ENCODE measurements at places on chromosomes 6 and 20. TPM values are rescaled to one million over a fixed set of nuclear protein-coding genes. Genes with fewer than 3 reads are reported as not detected.

- no peaks in the 10 kb centered on the region for H3K27me3 ChIP-seq
- DNase-seq = no peak
- no peaks in the 10 kb centered on the region for H3K4me1 ChIP-seq
- no peaks in the 10 kb centered on the region for H3K36me3 ChIP-seq
These were observed 13.4 kb upstream of the HIVEP2 start for GRCh38 chr6:142958343-142958742.

DNA sequence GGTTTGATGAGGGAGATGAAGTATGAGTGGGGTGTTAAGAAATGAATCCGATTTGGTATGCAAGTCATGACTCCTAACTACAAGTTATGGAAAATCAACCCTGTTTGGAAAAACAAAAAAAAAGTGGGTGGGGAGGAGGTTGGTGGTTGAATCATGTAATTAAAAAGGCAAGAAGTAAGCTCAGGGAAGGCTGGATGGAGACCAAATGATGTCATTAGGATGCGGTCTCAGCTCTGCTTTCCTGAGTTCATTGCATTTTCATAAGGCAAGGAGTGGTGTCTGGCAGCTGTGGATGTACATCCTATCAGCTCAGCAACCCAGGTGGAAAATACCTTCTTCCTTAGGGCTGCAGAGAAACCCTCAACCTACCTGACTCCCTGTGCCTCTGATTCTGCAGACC, 60.4 kb upstream of the AKAP12 start:
- peaks cover 4% of the 10 kb centered on the region for H3K27me3 ChIP-seq
- H3K27ac ChIP-seq = no peak overlapping the region
- H3K36me3 ChIP-seq = no peaks in the 10 kb centered on the region
- H3K4me1 ChIP-seq = no peaks in the 10 kb centered on the region

GRCh38 chr6:158903801-158904200, 84.6 kb upstream of the EZR start:
- no peak overlapping the region for H3K27ac ChIP-seq
- H3K4me3 ChIP-seq = no peak overlapping the region
- no peaks in the 10 kb centered on the region for H3K36me3 ChIP-seq

GRCh38 chr6:128807577-128807976, 75.4 kb upstream of the LAMA2 start:
- H3K27ac ChIP-seq = no peak overlapping the region
- H3K4me1 ChIP-seq = no peaks in the 10 kb centered on the region
- no peaks in the 10 kb centered on the region for H3K27me3 ChIP-seq
- no peak overlapping the region for H3K4me3 ChIP-seq
- no peak for DNase-seq

GRCh38 chr20:46701057-46701456, 8.4 kb upstream of the SLC2A10 start:
- DNase-seq = no peak
- H3K36me3 ChIP-seq = no peaks in the 10 kb centered on the region
- H3K4me1 ChIP-seq = no peaks in the 10 kb centered on the region
- H3K27ac ChIP-seq = no peak overlapping the region

GRCh38 chr6:136782021-136782770, 10.1 kb downstream of the MAP3K5 start:
- DNase-seq = no peak
- H3K36me3 ChIP-seq = no peaks in the 10 kb centered on the region
- H3K4me3 ChIP-seq = no peak overlapping the region
- H3K27ac ChIP-seq = no peak overlapping the region

DNA sequence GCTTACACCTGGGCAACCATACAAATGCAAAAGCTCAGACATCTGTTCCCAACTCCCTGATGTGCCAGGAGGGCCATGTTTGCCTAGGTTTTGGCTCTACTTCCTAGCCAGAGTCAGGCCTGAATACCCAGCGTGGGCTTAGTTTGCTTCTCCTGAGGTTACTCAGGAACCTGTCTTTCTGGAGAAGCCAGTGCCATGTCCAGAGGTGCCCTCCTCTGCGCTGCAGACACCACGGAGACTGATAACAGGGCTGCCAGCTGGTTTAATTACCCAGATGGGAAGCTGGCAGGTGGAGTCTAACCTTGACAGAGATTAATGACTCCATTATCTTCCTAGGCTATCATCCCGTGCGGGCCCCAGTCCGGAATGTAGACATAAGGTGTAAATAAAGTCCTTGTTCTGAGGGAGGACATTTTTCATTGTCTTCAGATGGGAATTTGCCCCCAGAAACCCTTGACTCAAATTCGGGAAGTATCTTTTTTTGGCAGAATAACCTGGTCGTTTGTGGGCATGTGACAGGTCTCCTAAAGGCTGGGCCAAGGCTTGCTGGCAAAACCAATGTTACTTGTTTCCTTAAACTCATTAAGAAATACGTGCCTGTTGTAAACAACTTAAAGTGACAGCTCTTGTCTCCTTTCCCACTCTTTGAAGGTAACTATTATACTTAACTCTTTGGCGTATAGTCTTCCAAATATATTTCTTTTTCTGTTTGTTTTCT, 29.2 kb upstream of the ZNFX1 start:
- no peak overlapping the region for H3K27ac ChIP-seq
- H3K36me3 ChIP-seq = no peaks in the 10 kb centered on the region
- no peak for DNase-seq
- no peak overlapping the region for H3K4me3 ChIP-seq

SRMS gene
- total RNA-seq = not detected
